ENCODE measurements at places on chromosomes 3 and 15.

DNA sequence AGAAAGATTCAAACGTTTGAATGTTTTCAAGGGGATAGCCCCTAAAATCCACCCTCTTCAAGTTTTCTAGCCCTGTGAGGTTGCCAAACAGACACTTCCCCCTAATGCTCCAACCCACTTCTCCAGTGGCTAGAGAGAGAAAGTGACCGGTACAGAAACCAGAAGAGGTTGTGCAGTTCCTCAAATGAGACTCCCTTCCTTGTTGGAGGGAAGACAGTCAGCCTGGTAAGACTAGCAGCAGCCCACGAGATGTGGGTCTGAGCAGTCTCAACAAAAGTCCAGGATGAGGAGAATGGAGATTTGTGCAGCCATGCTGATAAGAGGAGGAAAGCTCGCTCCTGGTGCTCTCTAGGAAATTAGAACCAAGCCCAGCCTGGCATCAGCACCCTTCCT, 222.8 kb upstream of the TPRG1 start:
- DNase-seq, result no peak

- DNase-seq, result no peak
Measured at GRCh38 chr3:57743496-57743895, 12.6 kb upstream of the SLMAP start.

- DNase-seq, result no peak
Measured at GRCh38 chr3:141405591-141405990, 37.3 kb downstream of the ZBTB38 start.

GRCh38 chr3:121414924-121415323, 130.9 kb downstream of the POLQ start:
- no peak for DNase-seq

DNA sequence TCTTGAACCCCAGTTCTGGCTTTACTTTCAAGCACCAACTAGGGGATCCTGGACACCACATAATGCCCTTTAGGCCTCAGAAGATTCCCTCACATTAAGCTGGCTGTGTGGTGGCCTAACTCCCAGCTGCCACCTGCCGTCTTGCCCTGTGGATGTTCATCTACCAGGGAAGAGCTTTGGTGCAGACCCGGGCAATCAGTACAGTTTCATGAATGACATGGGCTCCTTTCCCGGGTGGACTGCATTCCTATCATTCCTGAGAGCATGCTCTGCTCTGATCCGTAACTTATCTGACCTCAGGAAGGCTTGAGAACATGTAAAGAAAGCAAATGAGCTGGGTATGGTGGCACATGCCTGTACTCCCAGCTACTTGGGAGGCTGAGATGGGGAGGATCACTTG, 50.0 kb upstream of the GSK3B start:
- no peak for DNase-seq

GRCh38 chr3:57752307-57752706, 3.8 kb upstream of the SLMAP start:
- no peak for DNase-seq

GRCh38 chr3:59607656-59608055, 557.8 kb upstream of the CFAP20DC start:
- no peak for DNase-seq

GRCh38 chr3:47412842-47413520, 32.2 kb downstream of the PTPN23 start:
- no peak for DNase-seq

GRCh38 chr15:65460741-65461347, 38.1 kb upstream of the IGDCC4 start:
- DNase-seq, result no peak

GRCh38 chr3:40427045-40427669, 30.0 kb upstream of the RPL14 start:
- no peak for DNase-seq

- DNase-seq, result no peak
Measured at GRCh38 chr3:184724699-184725098, 12.8 kb upstream of the MAGEF1 start.

DNA sequence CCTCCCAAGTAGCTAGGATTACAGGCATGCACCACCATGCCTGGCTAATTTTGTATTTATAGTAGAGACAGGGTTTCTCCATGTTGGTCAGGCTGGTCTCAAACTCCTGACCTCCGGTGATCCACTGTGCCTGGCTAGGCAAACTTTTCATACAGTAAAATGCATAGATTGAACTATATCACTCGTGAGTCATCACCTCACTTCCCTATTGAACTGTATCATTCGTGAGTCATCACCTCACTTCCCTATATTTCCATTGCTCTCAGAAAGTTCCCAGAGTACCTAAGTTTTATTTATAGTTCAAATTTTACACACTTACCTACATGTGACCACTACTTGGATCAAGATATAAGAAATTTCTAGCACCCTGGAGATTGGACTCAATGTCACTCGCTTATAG, 73.6 kb upstream of the ACAD9 start:
- no peak for DNase-seq
